ENCODE measurements at places on chromosomes 2 and 18.
A peak's percentile ranks its signal among the peaks of the same experiment; 100 is the strongest.

DNA sequence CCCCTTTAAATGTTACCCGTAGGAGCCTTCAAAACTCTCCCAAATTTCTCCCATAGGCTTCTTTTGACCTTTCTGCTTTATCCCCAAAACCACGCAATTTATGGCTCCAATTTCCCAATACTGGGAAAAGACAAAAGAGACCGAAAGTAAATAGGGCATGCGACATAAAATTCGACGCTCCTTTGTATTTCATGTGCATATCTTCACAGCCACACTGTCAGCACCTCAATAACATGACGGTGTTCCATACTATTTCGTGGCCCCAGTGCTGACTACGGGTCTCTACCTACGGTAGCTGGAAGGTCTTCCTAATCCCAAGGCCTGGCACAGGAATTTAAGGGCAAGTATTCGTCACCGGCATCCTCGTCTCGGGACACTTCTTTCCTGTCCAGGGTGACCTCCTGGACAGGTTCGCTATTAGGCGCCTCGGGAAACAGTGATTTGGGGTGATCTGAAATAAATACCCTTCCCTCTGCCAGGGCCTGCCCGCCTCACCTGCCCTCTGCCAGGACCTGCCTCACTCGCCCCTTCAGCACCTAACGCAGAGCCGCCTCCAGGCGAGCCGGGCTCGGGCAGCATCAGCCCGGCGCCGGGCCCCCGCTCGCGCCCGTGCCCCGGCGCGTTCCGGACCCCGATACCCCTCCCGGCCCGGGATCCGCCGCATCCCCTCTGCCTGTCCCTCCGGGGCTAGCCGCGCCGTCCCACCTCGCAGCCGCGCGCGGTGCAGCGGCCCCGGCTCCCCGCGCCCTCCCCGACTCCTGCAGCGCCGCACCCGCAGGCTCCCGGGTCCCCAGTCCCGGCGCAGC, 680 bp downstream of the DTNB start:
- peak; percentile 70 for DNase-seq

GRCh38 chr2:25076749-25077148, 34.9 kb downstream of the EFR3B start:
- no peak for DNase-seq

DNA sequence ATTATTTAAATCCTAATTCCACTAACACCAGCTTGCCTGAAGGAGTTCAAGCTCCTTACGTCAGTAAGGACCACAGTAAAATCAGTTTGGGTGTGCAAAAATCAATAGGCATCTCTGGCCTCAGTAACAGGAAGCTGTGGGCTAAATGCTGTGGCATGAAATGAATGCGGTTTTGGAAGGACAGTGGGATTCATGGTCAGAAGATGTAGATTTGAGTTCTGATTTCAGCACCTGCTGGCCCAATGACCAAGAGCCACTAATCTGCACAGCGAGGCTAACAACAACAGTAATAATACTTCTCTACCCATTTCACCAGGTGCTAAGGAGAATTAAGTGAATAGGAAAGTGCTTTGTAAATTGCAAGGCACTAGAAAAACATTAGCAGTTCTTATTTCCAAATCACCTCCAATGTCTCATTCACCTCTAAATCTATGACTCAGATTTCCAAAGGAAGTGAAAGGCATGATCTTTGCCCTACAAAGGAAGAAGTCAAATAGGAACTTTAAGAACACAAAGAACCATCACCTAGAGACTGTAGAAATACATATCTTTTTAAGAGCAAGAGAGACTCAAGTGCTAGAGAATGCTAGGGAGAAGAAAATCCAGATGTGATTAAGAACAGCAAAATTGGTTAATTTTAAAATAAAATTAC, 172.6 kb downstream of the ANKRD44 start:
- DNase-seq: no peak

DNA sequence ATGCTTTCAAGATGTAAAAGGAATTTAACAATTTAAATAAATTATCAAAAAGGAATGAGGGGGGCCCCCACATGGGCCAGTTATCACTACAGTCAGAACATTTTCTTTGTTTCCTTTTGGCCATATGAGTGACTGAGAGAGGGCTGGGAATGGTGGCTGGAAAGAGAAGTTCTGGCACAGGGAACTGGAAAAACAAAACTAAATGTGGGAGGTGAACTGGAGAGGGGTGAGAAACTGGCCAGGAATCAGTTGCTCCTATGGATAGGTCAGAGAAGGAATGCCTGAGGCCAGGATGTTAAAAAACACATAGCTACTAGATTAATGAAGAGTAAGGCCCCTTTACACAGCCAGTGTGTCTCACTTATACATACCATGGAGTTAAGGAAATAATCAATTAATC, 121.0 kb downstream of the RBMS1 start:
- no peak for DNase-seq

DNA sequence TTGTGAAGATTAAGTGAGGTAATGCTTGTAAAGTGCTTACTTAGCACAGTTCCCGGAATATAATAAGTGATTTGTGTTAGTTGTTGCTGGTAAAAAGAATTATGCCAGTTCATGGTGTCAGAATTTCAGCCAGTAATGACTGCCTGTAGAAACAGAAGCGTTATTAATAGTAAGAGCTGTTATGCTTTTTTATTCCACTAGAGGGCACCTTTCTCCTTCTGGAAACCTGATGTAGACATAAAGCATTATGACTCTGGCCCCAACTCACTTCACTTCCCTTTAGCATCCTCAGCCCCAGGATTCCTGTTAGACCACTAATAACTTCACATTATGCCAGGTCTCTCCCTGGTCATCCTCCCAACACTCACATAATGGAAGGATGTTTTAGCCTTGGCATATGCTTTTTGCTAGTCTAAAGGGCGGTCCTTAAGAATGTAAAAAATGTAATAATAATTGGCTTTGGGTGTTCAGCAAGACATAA, 34.9 kb downstream of the C18orf54 start:
- no peak for DNase-seq

GRCh38 chr18:49655266-49656072, 93.6 kb downstream of the LIPG start:
- DNase-seq: no peak

DNA sequence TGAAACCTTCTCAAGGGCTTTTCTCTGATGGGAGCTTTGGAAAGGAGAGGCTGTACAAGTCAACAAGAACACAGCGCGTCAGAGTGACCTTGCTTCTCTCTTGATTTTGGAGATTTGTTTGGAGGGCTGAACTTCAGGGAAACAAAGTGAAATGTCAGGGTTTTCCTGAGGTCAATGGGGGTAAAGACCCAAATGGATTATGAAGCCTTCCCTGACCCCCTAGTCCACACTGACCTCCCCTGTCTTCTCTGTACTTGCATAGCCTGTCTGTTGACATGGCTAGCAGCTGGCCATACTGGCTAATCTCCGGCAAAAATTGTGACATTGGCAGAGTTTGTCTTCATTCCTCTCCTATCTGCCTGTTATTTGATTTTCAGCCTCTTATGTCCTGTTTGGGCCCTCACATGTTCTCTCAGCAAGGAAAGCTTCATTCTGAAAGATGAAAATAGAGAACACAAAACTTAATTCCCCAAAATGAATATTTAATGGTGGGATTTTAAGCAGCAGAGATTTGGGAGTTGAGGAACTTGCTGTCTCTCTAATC, 149.3 kb upstream of the HAAO start:
- DNase-seq: no peak

- no peak for DNase-seq
Measured at GRCh38 chr2:10949835-10950234, 38.1 kb downstream of the KCNF1 start.

- no peak for DNase-seq
Measured at GRCh38 chr2:4047961-4048891, 344.9 kb downstream of the DCDC2C start.

GRCh38 chr2:190763901-190764514, 115.1 kb downstream of the NAB1 start:
- DNase-seq: no peak

- no peak for DNase-seq
Measured at GRCh38 chr2:177207101-177207500, 5.5 kb upstream of the HNRNPA3 start.

GRCh38 chr18:50711386-50711785, 108.4 kb downstream of the MRO start:
- DNase-seq: no peak

GRCh38 chr2:6590442-6590841, 275.3 kb downstream of the CMPK2 start:
- peak; percentile 63 for DNase-seq

DNA sequence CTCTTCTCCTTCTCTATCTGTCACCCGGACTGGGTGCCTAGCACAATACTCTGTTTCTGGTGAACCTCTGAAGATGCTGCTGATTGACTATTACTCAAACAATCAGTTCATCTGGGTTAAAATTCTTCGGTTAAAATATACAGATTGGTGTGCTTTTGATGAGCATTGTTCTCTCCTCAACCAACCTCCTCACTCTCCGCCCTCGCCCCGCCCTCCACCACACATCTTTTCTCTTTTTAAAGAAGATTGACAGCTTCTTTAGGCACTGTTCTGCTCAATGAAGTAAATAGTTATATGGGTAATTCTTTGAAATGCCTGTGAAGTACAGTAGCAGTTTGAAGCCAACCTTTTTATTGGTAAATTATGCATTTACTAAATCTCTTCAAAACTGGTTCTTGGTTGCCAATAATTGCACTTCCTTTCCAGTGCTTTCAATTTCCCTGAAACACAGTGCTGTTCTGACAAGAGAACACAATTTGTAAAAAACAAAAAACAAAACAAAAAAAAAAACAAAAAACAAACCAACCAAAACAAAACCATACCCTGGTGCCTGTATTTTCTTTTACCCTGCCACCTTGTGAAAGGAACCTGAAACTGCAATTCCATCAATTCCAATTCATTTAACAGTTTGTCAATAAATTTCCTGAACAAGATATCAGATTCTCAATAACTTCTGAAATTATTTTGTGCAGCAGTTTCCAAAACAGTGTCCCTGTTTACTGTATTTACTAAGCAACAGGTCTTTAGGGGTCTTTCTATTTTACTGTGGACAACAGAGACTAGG, 188.6 kb downstream of the LRP1B start:
- no peak for DNase-seq

- DNase-seq: peak; percentile 5
Measured at GRCh38 chr2:134217351-134217750, 36.5 kb upstream of the MGAT5 start.

GRCh38 chr2:76998152-76998551, 524.0 kb downstream of the LRRTM4 start:
- no peak for DNase-seq

DNA sequence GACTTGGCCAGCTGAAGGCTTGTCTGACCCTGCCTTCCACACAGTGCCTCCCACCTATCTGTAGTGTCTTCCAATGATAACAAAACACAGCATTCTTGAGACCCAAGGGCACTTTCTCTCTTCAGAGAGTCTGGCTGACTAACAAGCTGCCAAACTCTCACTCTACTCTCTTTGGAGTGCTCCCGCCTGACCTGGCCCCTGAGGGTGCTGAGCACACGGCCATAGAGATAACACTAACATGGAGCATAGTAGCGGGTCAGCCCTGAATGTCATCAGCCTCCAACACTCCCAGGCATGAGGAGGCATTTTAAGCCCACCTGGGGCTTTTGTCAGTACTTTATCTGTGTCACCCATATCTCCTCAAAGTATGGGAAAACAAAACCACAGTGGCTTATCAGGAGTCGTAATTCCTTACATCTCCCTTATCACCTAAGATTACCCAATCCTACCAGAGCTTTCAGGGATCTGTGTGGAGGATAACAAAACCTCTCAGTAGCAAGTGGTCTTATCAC, 160.3 kb upstream of the TCF4 start:
- peak; percentile 84 for DNase-seq

- DNase-seq: no peak
Measured at GRCh38 chr2:159904959-159905305, 106.9 kb upstream of the CD302 start.

DNA sequence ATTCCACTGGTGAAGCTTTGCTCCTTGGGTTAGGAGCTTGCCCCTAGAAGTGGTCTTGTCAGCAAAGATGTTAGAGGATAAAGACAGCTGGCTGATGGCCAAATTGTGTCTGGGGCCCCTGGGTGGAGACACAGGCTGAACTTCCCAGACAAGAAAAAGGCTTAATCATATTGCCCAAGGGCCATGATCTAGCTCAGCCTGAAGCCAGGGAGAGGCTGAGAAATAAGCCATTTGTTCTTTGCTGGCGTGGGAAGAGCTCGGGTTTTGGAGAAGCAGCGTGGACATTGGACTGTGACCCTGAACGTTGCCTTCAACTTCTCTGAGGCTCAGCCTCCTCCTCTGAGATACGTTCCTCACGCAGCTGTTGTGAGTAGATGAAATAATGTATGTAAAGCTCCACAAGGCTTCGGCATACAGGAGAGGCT, 153.0 kb downstream of the ZFP36L2 start:
- peak; percentile 78 for DNase-seq

DNA sequence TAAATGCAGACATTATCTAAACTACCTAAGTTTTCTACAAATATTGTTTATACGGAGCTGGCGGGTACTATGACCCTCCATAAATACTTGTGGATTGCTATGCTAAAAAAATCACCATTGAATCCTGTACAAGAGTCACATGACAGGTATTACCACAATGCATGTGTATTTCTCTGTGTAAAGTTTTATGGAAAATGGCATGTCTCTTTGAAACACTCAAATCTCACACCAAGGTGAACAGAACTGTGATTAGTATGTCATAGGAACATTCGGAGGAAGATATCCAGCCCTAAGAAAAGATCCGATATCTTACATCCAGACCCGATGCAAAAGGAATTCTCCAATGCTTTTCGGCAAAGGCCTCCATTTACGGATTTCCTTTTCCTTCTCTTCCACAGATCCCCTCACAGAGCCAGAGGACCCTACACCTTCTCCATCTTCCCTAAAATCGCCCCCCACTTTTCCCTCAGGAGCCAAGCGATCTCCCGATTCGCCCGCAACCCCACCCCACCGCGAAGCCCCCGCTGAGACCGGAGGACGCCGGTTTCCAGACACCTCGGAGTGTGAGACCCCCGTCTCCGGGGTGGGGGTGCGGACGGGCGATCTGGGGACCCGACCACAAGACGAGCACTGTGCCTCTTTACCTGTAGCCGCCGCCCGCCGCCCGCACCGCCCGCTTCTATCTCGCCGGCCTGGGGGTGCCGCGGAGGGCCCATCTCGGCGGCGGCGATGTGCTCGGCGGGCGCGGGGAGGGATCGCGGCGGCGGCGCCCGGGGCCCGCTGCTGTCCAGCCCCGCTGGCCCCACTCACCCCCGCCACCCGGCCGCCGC, 1.2 kb downstream of the SAP130 start:
- no peak for DNase-seq

GRCh38 chr18:5488844-5489243, 55.0 kb downstream of the EPB41L3 start:
- DNase-seq: peak; percentile 60

GRCh38 chr2:207473049-207473930, 56.5 kb upstream of the CREB1 start:
- DNase-seq: peak; percentile 71

DNA sequence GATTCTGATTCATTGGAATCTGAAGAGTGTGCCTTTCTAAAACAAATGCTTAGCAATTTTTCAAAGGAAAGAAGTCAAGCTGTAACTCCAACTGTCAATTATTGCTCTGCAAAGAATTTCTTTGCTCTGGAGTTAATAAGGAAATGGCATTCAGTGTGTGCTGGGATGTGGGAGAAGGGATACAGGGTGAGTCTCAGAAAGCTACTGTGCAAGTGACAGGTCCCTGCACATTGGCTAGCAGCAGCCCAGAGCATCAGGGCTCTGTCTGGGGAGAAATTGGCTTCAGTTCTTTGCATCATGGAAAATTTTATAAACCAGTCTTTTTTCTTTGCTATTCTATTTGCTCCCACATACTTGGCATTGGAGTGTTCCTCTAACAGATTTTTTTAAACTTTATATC, 1.1 kb upstream of the SYT4 start:
- no peak for DNase-seq

GRCh38 chr2:172230889-172231401, 128.2 kb upstream of the DLX2 start:
- DNase-seq: no peak
